ENCODE measurements at places on chromosomes 4 and X.

GRCh38 chrX:107861056-107861455 lies 35.4 kb downstream of the MID2 start:
- DNase-seq = no peak

DNA sequence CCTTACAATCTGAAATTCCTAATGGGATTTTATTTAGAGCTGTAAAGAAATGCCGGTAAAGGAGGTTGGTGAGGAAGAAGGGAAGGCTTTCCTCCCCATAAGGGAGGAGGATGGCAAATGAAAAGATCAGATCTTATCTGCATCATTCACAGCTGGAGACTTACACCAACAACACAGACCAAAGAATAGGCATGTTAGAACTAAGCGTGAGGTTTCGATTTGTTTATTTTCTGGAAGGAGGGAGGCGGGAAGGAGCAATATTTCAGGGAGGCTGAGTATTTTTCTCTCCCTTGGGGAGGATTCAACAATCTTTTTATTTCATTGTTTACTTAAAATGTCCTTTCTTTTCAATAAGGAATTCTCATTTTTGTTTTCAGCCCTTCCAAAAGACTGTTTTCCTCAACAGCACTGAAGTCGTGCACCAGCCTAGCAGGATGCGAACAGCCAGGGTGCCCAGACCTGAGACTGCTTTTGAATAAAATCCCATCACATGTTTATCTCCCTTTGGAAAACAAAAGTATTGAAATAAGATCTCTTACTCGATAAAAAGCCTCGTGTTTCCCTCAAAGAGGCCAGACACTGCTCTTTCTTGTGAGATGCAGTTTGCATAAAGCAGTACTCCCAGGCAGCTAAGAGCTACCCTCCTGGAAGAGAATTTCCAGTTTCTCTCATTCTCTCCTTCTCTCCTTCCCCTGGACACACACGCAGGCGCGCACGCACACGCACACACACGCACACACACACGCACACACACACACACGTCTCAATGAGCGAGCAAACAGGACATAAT lies 236.1 kb downstream of the MGST2 start:
- DNase-seq = no peak

- DNase-seq = no peak
Observed at GRCh38 chrX:131216828-131217227, 72.3 kb downstream of the IGSF1 start.

- no peak for DNase-seq
Observed at GRCh38 chrX:19647159-19647558, 131.9 kb upstream of the MAP3K15 start.

- DNase-seq = peak; percentile 72
Observed at GRCh38 chr4:98260579-98261404, at the start of gene RAP1GDS1. Gene RAP1GDS1, plus strand, starts transcription at chr4:98261384. Its CDS starts 182 bp downstream, at chr4:98261566.

GRCh38 chrX:10230222-10230621 lies 73.4 kb downstream of the CLCN4 start:
- no peak for DNase-seq

GRCh38 chr4:171993247-171993646 lies 180.0 kb downstream of the GALNTL6 start:
- DNase-seq = no peak

- DNase-seq = no peak
Observed at GRCh38 chr4:88791274-88791673, 93.6 kb upstream of the NAP1L5 start.

DNA sequence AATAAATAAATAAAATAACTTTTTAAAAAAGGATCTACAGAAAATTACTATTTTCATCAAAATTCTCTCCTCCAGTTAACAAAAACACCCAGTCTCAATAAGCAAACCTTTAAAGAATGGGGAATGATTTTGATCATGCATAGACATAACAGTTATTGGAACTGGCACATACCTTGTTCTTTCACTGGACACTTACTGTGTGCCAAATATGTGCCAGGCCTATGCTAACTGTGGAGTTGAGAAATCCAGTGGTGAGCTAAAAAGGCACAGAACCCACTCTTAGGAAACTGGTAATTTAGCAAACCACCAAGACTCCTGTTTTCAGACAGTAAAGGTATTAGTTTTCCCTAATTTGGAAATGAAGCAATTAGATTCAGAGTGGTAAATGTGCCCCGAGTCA lies 39.1 kb downstream of the CLOCK start:
- no peak for DNase-seq

- DNase-seq = no peak
Observed at GRCh38 chr4:137861682-137862081, 329.4 kb upstream of the PCDH18 start.

- no peak for DNase-seq
Observed at GRCh38 chr4:87151730-87152129, 68.7 kb downstream of the KLHL8 start.

DNA sequence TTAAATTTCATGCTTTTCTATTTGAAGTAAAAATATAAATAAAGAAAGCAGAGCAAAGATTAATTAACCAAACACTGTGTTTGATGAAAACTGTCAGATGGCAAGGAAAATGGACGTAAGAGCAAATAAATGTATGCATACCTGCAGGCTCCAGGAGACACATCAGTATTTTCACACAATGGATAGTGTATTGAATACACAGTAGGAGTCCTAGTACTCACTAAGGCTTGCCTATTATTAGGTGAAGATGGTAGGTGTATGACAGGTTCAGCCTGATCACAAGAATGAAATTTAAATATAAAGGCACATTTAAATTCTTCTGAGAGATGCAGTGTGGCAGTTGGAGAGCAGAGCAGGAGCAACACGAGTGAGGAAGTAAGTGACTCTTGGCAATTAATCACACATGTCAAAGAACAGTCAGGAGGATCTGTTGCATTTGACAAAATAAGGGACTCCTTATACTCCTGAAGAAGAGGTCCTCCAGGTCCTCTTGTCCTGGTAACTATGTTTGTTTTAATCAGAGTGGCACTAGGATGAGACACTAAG lies 106.0 kb upstream of the NDST4 start:
- no peak for DNase-seq

- no peak for DNase-seq
Observed at GRCh38 chr4:27027428-27027827, 166.8 kb downstream of the STIM2 start.

- no peak for DNase-seq
Observed at GRCh38 chrX:153583433-153583832, 15.5 kb downstream of the CCNQ start.

- no peak for DNase-seq
Observed at GRCh38 chr4:172497321-172497720, 671.3 kb upstream of the GALNT7 start.

DNA sequence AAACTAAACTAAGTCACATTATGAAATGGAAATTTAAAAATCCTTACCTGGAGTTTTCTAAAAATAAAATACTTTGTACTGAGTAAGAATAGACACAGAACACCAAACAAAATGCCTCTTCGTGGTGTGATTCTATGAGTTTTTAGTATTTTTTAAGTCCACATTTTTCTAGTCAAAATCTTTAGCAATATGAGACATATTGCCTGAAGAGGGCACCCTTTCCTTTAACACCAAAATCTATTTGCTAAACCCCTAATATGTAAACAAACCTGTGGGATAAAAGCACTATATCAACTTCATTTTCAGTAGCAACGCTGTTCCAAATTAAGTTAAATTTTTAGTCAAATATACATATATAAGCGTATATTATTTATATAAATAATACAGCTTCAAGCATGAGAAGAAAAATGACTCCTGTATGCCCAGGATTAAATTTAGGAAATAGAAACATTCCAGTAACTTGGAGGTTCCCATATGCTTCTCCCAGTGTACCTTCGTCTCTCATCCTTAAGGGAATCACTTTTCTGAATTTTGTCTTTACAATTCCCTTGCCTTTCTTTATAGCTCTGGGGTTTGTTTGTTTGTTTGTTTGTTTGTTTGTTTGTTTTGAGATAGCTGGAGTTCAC lies 23.0 kb upstream of the PGM2 start:
- DNase-seq = no peak

- DNase-seq = no peak
Observed at GRCh38 chrX:85964744-85965143, 82.6 kb downstream of the CHM start.

- no peak for DNase-seq
Observed at GRCh38 chr4:18878561-18878960, 857.0 kb upstream of the LCORL start.

DNA sequence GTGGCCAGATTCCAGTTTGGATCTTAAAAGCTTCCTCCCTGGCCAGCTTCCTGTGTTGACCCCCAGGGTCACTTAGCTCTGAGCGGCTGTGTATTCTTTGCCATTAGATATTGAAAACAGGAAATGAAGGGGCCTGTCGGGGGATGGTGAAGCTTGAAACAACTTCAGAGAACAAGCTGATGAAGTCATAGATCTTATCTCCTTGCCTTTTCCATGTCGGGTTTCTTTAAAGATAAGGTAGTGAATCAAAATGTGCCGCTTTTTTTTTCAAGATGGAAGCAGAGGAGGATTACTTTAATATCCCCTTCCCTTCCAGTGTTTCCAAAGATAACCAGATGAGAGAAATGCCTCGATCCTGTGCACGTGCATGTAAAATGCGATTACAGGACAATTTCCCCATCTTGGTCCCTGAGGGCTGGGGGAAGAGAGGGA lies 508.5 kb downstream of the MID1IP1 start:
- no peak for DNase-seq

DNA sequence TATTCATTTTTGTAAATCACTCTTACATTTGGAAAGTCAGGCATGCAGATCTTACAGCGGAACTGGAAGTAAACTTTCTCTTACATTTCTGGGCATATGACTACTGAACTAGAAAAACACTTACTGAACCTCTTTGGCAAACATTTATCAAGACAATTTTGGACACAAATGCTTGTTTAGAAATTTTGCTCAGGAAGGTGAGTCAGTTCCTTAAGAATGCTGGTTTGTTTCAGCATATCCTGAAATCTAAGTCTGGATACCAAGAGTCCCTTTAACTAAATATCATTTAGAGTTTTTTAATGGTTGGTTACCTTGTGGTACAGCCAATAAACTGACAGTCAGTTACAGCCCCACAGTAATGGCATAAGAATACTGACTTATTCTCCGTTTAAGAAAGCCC lies 15.0 kb downstream of the SHISA3 start:
- DNase-seq = peak; percentile 50

- no peak for DNase-seq
Observed at GRCh38 chrX:10350221-10350620, 193.4 kb downstream of the CLCN4 start.

- no peak for DNase-seq
Observed at GRCh38 chrX:13059637-13060499, 15.4 kb upstream of the FAM9C start.

GRCh38 chrX:19743386-19743785 lies 144.0 kb downstream of the SH3KBP1 start:
- no peak for DNase-seq

- no peak for DNase-seq
Observed at GRCh38 chrX:53321943-53322497, 40.6 kb upstream of the IQSEC2 start.

DNA sequence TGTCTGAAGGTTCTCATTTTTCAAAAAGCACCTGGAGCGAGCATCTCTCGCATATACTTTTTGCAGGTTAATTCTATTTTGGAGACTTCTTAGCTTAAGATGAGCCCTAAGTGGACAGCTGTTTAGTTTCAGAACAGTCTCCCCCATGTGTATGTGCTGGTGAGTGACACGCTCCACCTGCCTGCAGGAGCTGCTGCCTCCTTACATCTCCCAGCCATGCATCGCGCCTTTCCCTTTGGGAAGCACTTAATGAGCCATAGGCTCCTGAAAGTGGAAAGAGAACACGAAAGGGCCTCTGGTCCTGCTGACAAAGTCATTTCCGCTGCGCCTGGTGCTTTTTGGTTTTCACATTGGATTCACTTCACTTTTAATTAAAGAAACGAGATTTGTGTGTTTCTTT lies 56.1 kb downstream of the TRIML2 start:
- no peak for DNase-seq

GRCh38 chrX:2521927-2522386 lies 21.2 kb upstream of the DHRSX start:
- no peak for DNase-seq

DNA sequence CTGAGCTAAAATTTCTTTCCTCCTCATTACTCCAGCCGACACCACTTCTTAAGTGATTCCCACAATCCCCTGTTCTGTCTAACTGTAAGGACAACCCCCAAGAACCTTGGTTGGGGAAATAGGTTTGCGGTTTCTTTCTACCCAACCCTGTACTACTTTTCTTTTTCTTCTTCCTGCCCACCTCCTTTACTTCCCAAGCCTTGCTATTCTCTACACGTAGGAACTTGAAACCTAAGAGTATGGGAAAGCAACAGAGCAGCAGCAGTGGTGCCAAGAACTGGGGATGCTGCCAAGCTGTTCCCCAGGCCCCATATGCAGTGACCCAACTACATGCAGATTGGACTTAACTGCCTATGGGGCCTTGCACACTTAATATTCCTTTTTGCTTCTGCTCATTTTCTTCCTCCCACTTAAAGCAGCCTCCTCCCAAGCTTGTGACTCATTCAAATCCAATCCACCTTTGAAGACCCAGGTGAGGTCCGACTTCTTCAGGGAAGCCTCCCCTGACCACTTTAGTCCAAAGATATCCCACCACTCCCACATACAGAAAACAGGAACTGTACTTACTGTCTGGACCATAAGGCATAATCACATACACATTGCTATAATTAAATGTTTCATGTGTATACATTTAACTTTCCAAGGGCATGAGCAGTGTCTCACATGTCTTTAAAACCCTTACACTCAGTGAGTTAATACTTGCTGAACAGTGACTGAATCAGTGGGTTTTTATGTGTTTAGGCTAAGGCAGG lies 1.7 kb downstream of the FAM120C start:
- no peak for DNase-seq

- no peak for DNase-seq
Observed at GRCh38 chr4:67019686-67020437, 525.4 kb downstream of the CENPC start.
